ENCODE measurements at places on chromosomes 1 and 21. TPM values are rescaled to one million over a fixed set of nuclear protein-coding genes. Genes with fewer than 3 reads are reported as not detected.

Gene RGS13
- not detected for total RNA-seq

DNA sequence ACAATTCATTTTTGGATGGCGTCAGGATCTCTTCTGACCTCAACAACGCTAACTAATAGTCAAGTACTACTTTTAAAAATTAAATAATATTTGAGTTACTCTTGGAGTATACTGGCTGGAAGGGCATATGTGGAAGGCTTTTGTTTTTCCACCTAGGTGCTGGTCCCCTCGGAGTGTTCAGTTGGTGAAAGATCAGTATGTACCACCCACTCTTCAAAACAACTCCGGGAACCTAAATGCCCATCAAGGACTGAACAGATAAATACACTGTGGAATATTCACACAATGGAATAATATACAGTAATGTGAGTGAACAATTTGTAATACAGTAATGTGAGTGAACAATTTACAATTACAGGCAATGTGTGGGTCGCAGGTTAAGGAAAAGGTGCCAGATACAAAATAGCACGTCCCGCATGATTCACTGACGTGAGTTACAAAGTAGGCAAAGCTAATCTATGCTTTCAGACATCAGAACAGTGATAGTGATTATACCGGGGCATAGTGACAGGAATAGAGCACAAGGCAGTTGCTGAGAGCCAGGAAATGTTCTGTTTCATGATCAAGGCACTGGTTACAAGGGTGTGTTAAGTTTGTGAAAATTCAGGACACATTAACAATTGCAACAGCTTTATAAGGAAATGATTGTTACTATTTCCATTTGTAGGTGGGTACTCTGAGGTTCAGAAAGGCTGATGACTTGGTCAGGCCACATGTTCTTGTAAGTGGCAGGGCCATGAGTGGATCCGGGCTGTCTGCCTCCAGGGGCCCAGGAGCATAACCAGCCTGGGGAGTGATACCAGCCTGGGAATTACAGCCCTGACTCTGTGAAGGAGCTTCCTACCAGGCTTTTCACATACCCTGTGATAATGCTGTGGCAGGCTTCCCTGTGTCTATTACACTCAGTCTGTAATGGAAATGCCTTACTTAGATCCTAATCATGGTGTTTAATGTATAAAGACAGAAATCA, 59.3 kb upstream of the ABCD3 start:
- no peak overlapping the region for H3K4me3 ChIP-seq
- H3K27ac ChIP-seq, result no peak overlapping the region
- no peaks in the 10 kb centered on the region for H3K36me3 ChIP-seq
- H3K4me1 ChIP-seq, result no peaks in the 10 kb centered on the region
- DNase-seq, result no peak
- no peaks in the 10 kb centered on the region for H3K27me3 ChIP-seq

DNA sequence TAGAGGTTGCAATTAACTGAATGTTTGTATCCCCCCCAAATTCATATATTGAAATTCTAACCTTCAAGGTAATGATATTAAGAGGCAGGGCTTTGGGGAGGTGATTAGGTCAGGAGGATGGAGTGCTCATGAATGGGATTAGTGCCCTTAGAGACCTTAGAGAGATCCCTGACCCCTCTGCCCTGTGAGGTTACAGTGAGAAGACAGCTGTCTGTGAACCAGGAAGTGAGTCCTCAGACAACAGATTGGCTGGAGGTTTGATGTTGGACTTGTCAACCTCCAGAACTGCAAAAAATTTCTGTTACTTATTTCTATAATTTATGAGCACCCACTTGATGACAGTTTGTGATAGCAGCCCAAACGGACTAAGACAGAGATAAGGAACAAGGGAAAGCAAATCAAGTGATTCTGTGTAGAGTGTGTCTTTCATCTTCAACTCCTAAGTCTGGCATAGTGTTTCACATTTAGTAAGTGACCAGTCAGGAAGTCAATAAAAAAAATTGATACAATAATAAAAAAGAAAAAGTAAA, 30.0 kb upstream of the RWDD3 start:
- DNase-seq, result no peak
- H3K27me3 ChIP-seq, result no peaks in the 10 kb centered on the region
- no peaks in the 10 kb centered on the region for H3K4me1 ChIP-seq
- no peaks in the 10 kb centered on the region for H3K36me3 ChIP-seq

GRCh38 chr1:206059355-206059915, 6.5 kb downstream of the RHEX start:
- H3K27ac ChIP-seq, result no peak overlapping the region
- H3K36me3 ChIP-seq, result no peaks in the 10 kb centered on the region
- DNase-seq, result no peak
- H3K4me3 ChIP-seq, result no peak overlapping the region
- no peaks in the 10 kb centered on the region for H3K4me1 ChIP-seq
- no peaks in the 10 kb centered on the region for H3K27me3 ChIP-seq

GRCh38 chr1:198529414-198529813, 11.1 kb downstream of the ATP6V1G3 start:
- no peak overlapping the region for H3K4me3 ChIP-seq
- no peak overlapping the region for H3K27ac ChIP-seq
- H3K36me3 ChIP-seq, result no peaks in the 10 kb centered on the region
- no peaks in the 10 kb centered on the region for H3K4me1 ChIP-seq
- DNase-seq, result no peak
